Stimulated activated CD4-positive, alpha-beta T cell treated with anti-CD3 and anti-CD28 coated beads, Interleukin-2, amount 100 ng/mL, for 4 hours (primary cell): ENCODE measurements at places on chromosomes 7 and 10.

DNA sequence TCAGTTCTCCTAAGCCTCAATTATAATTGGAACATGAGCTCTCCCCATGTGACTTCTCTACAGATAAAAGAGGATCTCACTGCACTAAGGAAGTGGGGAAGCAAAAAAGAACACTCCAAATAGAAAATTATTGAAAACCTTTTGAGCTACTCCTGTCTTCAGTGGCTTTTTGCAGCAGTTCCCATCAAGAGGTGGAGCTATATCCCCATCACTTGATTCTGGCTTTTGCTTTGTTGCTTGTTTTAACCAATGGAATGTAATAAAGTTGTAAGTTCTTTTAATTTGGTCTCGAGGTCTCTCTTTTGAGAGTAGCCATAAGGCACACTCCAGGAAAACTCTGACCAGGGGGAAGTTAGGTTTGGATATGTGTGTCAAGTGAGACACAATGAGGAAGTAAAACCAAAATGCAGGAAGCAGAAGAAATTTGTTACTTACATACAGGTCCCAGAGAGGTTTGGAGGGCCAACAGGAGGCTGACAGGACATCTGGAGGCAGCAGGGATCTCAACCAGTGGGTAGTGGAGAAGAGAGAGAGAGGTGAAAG is 569.4 kb downstream of the HTR7 start:
- DNase-seq, result no peak

GRCh38 chr10:124035928-124036558 is 57.4 kb downstream of the CHST15 start:
- no peak for DNase-seq

GRCh38 chr10:26970667-26971066 is 109.9 kb upstream of the ABI1 start:
- DNase-seq, result no peak

DNA sequence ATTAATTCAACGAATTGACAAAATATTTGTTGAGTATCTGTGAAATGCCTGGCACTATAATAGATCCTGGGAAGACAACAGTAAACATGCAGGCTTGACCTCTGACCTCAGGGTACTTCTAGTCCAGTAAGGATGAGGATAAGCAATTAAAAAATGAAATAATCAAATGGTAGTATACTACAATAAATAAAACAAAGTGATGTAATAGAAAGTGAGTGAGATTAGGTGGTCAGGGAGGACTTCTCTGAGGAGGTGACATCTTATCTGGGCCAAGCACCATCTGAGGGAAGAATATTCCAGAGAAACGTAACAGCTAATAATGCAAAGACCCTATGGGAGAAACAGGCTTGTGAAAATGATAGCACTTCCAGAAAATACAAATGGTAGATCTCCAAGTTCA is 50.1 kb upstream of the RHOBTB1 start:
- no peak for DNase-seq

- DNase-seq, result no peak
Measured at GRCh38 chr10:7275761-7276440, 134.9 kb downstream of the SFMBT2 start.

DNA sequence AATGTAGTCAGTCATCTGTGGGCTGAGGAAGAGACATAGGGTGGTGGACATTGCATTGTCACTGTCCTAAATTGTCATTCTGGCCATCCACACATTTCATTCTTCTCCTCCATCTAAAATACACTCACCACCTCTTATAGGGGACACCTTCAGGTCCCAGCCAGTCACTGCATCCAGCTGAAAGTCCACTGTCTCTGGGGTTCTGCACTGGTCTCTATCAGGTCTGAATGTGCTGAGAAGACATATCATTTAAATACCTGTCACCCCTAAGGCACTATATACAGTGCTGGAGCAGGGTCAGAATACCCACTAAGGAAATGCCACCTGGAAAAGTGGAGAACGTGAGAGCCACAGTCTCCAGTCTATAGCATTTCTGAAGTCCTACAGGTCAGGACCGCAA is 29.6 kb downstream of the SH2D4B start:
- DNase-seq, result no peak

DNA sequence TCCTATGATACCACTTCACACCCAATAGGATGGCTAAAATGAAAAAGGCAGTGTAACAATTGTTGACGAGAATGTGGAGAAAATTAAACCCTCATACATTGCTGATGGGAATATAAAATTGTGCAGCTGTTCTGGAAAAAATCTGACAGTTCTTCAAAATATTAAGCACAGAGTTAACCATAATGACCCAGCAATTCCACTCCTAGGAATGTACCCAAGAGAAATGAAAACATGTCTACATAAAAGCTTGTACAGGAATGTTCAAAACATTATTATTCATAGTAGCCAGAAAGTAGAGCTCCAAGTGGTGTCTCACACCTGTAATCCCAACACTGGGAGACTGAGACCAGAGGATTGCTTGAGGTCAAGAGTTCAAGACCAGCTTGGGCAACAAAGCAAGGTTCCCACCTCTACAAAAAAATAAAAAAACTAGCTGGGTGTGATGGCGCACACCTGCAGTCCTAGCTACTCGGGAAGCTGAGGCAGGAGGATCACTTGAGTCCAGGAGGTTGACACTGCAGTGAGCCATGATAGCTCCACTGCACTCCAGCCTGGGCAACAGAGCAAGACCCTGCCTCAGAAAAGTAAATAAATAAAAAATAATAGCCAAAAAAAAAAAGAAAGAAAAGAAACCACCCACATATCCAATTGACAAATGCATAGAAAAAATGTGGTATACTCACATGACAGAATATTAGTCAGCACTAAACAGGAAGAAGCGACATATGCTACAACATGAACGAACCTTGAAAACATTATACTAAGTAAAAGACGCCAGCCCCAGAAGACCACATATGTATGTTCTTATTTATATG is 5.0 kb downstream of the RHEB start:
- no peak for DNase-seq

- no peak for DNase-seq
Measured at GRCh38 chr7:73834626-73835191, 3.9 kb downstream of the CLDN4 start.

DNA sequence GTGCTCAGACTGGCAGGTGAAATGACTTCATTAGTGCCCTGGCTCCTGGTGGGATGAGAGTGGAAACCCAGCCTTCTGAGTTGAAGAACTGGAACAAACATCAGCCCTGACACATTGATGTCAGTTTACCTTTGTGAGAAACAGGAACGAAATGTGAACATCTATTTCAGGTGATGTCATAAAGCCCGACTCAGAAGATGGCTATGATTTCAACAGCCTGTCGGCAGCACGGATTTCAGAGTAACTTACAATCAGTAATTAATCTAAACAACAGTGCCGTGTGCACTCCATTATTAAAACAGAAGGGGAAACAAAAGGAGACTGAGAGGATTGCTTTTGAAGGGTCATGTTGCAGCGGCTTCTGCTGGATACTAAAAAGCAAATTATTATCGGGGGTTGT is 243.2 kb downstream of the FRMD4A start:
- DNase-seq, result no peak
